ENCODE measurements at places on chromosomes 3 and 15.

DNA sequence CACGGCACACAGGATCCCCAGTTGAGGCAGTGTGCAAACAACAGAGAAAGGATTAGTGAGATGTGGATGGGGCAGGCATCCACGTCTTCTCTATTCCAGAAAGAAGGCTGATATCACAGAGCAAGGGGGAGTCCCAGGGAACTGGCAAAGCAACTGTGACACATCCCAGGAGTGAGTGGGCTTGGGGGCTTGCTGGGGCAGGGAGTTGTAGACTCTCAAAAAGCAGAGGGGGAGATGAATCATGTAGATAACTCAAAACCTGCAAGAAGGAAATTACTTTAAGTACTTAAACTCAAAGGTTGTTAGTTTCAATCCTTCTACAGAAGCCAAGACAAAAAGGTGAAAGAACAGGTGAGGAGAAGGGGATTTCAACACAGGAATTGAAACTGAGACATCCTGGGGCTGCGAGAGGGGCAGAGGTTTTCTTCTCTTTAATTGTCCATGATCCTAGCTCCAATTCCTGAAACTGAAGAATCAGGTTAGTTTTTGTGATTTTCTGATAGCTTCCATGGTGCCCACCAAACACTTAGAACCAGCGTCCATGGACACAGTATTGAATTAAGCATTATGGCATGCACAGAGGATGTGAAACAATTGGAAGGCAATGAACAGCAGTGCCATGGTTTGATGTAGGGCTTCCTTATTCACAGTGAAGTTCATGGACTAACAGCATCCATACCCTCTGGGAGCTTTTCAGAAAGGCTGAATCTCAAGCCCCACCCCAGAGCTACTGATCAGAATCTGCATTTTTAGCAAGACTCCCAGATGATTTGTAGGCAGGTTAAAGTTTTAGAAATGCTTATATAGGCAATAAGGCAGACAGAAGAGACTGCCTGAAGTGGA lies 52.0 kb downstream of the CCR3 start:
- DNase-seq, result no peak

DNA sequence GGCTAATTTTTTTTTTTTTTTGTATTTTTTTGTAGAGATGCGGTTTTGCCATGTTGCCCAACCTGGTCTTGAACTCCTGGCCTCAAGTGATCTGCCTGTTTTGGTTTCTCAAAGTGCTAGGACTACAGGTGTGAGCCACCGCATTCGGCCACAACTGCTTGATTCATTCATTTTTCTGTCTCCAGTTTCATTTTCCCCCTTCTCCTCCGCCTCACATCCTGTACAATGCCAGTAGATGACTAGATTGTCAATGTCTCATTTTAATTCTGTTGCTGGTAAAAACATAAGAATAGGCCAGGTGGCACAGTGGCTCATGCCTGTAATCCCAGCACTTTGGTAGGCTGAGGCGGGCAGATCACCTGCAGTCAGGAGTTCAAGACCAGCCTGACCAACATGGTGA lies 12.0 kb upstream of the ZNF592 start:
- no peak for DNase-seq

- DNase-seq, result no peak
Observed at GRCh38 chr3:167203062-167203461, 177.0 kb downstream of the ZBBX start.

GRCh38 chr3:16289144-16289889 lies 24.3 kb downstream of the OXNAD1 start:
- DNase-seq, result no peak

- no peak for DNase-seq
Observed at GRCh38 chr3:101521211-101521701, 8.2 kb upstream of the SENP7 start.

- no peak for DNase-seq
Observed at GRCh38 chr15:80179025-80179759, 26.4 kb downstream of the FAH start.

DNA sequence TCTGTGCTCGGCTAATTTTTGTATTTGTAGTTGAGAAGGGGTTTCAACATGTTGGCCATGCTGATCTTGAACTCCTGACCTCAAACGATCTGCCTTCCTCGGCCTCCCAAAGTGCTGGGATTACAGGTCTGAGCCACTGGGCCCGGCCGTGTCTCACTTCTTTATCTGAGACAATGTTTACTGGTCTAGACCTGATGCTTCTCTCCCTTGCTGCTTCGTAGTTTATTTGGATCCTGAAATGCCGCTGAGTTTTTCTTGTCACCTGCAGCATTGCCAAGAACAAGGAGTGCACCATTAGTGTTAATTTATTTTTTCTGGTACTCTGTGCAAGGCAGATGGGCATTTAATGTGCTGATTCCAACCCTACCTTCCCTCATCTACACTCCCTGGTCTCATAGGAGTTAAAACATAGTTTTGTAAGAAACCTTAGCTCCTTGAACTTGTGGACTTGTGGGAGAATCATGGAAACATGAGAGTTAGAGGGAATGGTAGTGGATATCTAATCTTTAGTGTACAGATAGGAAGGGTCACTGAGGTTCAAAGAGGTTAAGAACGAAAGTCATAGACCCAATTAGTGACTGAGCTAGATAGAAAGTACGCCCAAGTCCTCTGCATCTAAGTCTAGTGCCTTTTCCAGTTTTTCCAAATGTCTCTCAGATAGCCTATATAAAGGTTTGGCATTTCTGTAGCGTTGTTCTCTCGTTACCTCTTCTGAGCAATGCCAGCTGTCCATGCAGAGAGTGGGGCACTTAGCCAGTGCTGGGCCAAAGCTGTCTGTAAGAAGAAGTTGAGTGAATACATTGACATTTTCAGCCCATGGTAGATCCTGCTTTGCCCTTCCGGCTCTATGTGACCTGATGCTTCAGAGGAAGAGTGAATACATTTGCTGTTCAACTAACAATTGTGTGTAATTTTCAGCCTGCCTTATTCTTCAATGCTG lies 244.1 kb downstream of the LPP start:
- DNase-seq, result no peak

DNA sequence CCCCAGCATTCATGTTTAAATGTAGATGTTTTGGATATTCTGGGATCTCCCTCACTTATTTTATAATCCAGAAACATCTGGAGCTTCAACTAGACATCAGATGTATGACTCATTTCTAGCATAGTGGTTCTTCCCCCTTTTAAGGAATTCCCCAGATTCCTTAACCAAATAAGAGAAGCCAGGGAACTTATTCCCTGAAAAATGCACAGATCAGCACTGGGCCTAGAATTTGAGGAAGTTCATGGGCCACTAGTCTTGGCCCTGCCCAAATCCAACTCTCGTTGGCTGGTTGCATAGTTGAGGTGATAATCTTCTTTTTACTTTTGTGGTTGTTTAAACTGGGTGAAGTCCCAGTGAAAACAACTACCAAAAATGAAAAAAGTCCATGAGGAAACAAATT lies 20.4 kb downstream of the RARRES1 start:
- DNase-seq, result no peak

DNA sequence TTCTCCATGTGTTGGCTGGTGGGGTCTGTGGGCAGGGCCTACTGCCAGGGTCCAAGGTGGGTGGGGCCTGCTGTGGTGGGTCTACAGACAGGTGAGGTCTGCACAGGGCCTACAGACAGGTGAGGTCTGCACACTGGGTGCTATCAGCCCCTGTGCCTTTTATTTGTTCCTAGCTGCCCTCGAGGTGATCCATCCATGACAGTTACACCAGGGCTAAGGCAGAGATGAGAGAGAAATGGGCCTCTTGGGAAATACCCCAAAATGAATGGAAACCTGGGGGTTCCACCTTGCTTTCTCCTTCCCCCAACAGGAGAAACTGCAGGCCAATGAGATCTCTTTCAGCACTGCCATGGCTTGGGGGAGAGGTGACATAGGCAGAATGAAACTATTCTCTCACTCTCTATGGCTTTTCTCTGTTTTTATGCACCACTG lies 36.4 kb downstream of the CFAP100 start:
- no peak for DNase-seq

DNA sequence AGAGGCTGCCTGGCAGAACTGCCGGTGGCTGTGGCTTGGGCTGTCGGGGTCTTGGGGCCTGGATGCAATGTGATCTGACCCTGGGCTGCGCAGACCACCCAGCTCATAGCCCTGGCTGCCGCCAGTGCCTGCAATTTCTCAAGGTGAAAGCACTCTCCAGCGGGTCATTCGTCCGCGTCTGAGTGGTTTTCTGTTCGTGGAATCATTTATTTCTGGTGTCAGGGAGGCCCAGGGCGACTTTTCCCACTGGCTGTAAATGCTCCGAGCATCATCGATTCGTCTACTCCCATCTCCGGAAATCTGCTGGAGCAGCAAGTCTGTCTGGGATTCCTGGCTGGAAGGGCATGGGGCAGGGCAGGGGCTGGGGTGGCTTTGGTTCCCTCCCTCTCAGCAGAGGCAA lies 40.6 kb upstream of the ADPGK start:
- DNase-seq, result no peak

GRCh38 chr15:92571824-92572223 lies 83.8 kb downstream of the FAM174B start:
- no peak for DNase-seq

- DNase-seq, result no peak
Observed at GRCh38 chr15:88995449-88995848, 82.3 kb upstream of the MFGE8 start.

DNA sequence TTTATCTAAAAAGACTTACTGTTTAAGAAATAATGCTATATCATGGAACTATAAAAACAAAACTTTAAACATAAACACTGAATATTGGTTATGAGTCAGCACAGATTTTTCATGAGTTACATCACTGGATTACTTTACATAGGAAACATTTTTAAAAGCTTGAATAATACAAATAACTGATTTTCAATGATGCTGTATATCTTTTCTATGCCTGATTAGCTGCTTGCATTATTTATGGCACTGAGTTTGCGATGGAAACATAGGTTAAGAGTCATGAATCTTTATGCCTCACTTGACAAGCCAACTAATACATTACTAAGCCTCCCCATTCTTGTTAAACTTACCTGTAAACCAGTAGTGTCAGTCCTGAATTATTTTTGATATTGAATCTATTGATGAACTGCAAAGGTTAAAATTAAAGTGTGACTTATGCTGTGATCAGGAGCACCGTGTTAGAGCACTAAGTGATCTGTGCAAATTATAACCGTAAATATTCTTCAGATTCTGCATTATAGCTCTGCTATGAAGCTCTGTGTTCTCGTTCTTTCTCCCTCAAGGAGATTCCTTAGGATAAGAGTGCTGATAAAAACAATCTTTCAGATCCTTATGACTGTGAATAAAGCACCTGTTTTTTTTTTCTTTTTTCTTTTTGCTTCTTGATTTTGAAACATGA lies 437.3 kb upstream of the BCHE start:
- no peak for DNase-seq

DNA sequence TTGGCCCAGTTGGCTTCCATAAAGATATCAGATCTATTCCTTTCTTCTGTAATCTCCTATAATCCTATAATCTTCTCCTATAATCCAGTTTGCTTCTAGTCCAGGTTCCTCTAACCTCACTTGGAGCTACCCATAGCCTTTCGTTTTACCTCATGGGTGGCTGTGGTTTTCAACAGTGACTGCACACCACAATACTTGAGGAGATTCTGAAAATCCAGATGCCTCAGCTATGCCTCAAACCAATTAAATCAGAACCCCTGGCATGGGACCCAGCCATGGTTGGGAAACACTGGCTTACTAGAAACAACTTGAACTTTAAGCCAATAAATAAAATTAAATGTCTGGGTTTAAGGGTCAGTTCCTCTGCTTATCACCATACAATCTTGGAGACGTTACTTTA lies 86.1 kb upstream of the NTRK3 start:
- no peak for DNase-seq

- DNase-seq, result no peak
Observed at GRCh38 chr3:186502138-186502948, 41.8 kb downstream of the CRYGS start.

DNA sequence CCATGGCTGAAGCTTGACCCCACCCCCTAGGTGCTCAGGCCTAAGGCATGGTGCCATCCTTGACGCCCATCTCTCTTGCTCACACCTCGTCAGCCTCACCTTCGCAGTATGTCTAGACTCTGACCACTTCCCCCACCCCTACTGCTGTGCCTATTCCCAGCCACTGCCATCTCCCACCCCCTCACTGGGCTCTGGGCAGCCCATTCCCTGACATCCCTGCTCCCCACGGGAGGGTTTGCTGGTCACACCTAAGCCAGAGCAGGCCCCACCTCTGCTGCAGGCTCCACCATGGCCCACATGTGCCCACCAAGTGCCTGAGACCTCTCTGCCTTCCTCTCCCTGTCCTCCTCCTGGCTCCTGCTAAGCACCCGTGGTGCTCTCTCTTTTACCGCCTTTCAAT lies 47.7 kb upstream of the PRR23E start:
- no peak for DNase-seq

GRCh38 chr3:198030125-198030524 lies 70.1 kb downstream of the LMLN start:
- DNase-seq, result no peak

GRCh38 chr3:48826451-48826850 lies 21.2 kb downstream of the PRKAR2A start:
- no peak for DNase-seq

- DNase-seq, result no peak
Observed at GRCh38 chr15:85282504-85283115, 97.8 kb upstream of the AKAP13 start.

- no peak for DNase-seq
Observed at GRCh38 chr3:81965696-81966095, 204.3 kb upstream of the GBE1 start.

DNA sequence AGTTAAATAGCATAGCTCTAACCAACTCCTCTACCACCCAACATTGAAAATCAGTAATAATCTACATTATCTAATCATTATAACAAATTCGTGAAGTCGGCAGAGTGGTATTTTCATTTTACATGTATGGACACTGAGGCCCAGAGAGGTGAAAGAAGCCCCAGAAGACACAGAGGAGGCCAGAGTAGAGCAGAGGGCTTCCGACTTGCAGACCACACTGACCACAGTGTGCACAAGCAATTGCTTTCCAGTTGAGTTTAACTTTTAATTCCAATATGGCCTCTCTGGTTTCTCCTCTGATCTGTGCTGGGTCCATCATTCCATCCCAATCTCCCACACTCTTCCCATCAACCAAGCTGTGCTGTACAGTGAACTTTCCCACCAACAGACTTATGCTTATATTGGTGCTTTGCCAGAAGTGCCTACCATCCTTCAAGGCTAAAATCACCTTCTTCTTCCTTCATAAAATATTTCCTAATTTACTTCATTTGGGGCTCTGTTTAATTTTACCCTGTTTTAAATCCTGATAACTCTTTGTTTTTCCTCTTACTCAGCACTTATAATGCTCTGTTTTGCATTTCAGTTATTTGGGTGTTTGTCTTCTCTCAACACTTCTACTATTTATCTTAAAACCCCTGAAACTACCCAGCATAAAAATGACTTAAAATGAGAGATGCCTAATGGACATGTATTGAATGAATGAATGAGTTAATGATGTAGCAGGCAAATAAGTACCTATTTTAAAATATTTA lies 81.8 kb upstream of the TNFSF10 start:
- no peak for DNase-seq

All from cortex of kidney (tissue), 1 donor.